ENCODE measurements at places on chromosomes 2 and 18.

DNA sequence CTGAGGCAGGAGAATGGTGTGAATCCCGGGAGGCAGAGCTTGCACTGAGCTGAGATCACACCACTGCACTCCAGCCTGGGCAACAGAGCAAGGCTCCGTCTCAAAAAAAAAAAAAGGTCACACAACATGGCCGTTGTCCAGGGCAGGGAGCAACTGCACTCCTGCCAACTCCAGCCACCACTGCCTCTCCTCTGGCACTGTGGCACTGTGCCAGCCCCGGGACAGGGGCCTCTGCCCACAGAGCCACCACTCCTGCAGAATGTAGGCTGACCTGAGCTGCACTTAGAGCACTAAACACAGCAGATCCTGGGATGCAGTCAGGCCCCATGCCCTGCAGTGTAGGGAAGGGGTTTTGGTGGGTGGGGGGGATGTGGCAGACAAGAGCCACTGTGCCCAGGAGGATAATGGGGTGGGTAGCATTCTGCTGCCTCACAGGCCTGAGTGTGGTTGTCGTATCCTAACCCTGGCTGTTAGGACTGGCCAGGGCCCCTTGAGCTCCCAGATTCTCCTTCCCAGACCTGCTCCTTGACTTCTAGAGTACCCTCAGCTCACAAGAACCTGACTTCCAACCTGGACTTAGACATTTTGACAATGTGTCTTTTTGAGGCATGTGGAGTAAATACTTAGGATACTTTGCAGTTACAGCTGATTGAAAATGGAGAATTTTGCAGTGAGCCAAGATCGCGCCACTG is 69.4 kb upstream of the SH3RF3 start:
- no peak for DNase-seq

DNA sequence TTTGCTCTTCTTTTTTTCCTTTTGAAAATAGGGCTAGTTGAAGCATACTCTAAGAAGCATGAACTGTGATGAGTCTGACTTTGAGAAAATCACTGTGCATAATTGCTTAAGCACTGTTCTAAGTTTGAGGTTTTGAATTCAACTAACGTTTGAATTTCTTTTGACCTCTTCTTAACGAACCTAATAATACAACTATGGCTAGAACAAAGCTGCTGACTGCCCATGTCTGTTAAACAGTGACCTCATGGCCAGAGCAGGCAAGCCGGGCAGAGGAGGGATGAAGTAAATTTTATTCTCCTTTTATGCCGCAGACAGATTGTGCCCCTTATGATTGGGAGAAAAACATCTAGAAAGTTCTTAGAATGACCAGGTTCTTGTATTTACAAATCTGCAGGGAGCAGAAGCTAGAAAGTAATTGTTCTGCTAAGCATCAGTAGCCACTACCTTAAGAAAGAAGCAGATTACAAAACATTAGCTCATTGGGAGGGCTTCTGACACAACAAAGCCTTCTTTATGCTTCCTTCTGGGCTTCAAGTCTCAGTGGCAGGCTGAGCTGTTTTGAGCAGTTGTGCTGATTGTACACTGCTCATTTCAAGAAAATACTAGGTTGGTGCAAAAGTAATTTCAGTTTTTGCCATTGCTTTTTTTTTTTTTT is 97.8 kb upstream of the RASGRP3 start:
- no peak for DNase-seq

GRCh38 chr2:105394951-105395611 is 3.8 kb downstream of the FHL2 start:
- no peak for DNase-seq

- no peak for DNase-seq
Observed at GRCh38 chr18:76467371-76468190, 27.5 kb downstream of the ZNF516 start.

DNA sequence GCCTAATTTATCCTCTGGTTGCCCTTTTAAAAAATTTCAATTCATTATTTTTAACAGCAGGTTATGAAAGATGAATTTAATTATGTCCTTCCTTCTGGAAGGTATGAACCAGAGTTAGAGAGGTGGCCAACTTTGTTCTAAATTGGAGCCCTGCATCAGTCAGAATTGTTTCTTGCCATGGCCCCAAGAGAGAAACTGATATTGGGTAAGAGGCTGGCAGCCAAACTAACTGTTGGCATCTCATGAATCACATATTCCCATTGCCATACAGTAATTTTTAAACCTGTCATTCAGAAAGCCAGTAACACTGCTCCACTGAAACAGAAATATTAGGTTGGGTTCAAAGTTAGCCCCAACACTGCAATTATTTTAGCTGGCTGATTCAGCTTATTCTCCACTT is 67.4 kb downstream of the SMAD2 start:
- no peak for DNase-seq

GRCh38 chr18:54767098-54767497 is 61.2 kb upstream of the RAB27B start:
- DNase-seq, result no peak

DNA sequence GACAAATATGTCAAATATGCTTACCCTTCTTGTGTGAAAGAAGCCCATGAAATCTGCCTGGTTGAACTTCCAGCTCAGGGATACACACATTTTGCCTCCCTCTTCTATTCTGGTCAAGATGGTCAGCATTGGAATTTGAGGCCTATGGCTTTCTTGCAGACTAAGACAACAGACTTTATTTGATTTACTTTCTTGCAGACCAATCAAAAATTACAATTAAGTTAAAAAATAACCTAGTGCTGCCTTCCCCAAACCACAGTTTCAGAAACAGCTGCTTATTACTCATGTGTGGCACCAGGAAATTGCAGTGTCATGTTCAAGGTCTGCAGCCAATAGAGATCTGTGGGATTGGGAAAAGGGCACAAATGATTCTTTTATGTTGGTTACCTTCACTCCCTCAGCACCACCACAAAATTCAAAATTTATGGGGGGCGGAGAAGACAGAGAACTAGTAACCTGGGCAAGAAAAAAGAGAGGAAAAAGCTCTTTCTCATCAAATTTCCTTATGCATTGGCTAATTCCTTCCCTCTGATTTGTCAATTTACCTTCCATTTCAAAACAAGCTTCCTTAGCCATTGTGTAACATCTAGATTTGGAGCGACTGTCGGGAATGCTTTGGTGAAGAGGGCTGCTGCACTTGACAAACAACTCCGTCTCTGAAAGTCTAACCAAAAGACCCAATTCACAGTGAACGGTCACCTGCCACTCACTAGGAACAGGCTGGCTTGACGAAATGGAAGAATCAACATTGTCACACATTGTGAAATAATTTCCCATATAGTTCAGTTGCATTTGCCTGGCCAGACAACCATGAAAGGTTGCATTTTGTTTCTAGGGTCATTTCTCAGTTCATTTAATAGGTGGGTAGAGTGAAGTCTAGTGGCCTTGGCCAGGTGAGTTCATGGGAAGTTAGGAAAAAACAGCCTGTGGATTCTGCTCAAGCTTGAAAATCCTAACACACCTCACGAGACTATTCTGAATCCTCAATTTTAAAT is 100.4 kb upstream of the FZD5 start:
- no peak for DNase-seq

DNA sequence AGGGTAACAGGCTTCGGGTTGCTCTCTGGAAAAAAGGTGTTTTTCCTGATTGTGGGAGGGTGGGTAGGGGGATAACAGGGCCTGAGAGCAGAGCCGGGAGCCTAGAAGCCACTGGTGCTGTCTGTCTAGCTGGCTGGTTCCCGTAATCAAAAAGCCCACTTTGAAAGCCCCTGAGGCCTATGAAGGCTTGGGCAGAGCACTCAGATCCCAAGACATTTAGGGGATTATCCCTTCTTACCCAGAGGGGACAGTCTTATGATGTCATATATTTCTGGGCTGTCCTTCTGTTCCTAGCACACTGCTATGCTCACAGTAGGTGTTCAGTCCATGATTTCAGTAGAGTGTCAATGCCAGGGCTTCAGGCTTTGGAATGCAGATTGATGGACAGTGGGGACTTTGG is 45.1 kb downstream of the CELF4 start:
- DNase-seq, result no peak

DNA sequence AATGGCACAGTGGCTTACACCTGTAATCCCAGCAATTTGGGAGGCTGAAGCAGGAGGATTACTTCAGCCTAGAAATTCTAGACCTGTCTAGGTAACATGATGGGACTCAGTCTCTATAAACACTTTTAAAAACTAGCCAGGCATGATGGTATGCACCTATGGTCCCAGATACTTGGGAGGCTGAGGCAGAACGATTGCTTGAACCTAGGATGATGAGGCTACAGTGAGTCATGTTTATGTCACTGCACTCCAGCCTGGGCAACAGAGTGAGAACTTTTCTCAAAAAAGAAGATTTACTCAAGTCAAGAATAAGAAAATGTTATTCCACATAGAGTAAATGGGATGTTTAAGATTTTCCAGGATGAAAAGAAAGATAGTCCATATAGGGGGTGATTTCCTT is 158.6 kb downstream of the HNMT start:
- no peak for DNase-seq

GRCh38 chr2:44290261-44290660 is 15.0 kb downstream of the SLC3A1 start:
- DNase-seq, result no peak

- DNase-seq, result no peak
Observed at GRCh38 chr2:71702071-71702970, 249.0 kb downstream of the DYSF start.

DNA sequence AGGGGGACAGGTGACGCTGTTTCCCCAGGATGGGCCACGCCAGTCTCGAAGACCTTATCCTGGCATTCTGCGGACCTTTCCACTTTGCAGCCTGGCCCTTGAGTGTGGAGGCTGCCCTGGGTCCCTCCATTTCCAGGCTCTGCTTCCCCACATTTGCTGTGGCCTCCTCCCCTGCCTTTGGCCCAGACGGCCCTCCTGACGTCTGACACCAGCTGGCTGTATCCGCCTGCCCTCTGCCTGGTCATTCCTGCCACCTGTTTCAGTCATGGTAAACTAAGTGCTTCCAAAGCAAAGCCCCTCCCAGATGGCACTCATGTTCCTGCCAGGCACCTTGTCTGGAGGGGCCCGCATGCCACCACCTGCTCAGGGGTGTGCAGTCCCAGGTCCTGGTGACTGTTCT is 95.1 kb downstream of the ASB1 start:
- no peak for DNase-seq

DNA sequence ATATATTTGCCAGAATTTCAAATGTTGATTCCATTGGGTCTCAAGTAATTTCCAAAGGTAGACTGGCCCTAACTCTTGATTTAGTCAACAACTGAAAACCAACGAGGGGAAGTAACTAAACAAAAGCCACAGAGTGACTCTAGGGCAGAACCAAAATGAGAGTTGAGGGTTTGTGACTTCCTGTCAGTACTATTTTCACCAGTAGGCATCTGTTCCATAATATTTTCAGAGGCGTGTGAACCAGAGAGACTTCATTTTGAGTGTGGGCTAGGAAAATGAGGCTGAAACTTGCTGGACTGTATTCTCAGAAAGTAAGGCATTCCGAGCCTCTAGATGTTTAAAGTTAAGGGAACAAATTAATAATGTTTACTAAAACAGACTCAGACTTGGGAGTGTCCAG is 70.6 kb downstream of the GDF7 start:
- no peak for DNase-seq

- DNase-seq, result no peak
Observed at GRCh38 chr2:159501743-159502142, 114.6 kb downstream of the BAZ2B start.

DNA sequence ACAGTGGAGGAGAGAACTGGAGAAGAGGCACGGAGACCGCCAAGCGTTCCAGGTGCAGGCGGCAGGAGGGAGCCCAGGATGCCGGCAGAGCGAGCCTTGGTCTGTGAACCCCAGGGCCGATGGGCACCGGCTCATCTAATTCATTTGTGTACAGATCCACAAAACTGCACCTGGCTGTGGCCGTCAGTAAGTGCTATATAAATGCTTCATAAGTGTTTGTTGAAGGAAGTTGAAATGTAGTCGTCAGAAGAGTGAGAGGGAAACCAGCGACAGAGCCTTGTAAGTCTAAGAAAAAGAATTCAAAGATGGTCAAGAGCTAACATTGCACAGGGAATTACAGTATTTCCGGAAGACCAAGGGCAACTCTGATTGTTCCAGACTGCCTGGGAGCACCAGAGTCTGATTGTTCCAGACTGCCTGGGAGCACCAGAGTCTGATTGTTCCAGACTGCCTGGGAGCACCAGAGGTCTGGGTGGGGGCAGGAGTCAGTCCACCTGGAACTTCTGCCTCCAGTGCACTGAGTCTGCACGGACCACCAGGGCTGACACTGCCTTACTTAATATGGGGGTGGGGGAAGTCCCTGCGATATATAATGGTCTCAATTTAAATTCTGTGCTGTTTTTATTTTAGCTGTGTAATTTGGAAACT is 112.3 kb downstream of the BCL2 start:
- DNase-seq, result no peak

GRCh38 chr2:183671233-183671632 is 547.0 kb downstream of the NUP35 start:
- DNase-seq, result no peak

DNA sequence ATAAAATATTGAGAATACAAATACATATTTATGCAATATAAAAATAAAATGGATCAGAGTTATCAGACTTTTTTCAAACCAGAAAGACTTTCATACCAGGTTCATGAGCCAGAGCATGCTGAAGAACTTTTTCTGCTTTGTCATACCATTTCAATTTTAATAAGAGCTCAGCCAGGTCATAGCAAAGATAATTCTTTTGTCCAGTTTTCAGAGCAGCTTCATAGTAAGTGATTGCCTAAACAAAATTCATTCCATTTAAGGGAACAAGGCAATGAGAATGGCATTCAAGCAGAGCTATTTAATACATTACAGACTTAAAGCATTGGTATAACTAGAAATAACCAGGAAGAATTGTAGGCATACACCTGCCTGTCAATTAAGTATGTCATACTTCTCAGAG is 42.3 kb downstream of the TTC21B start:
- no peak for DNase-seq

DNA sequence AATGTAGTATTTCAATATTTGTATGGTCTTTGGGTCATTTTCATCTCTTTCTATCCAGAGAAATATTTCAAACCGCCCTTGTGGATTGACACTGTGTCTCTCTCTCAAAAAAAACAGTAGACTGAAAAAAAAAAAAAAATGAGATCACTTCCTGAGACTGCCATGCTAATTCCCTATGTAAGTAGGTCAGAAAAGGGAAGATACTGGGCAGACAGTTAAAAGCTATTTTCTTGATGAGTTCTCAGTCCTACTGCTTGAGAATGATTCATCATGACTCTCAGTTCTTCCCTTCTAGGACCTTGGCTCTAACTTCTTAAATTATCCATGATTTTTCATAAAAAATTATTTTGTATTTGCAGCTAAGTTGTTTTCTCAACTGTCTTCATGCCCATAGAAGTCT is 672.3 kb upstream of the REG3G start:
- no peak for DNase-seq

DNA sequence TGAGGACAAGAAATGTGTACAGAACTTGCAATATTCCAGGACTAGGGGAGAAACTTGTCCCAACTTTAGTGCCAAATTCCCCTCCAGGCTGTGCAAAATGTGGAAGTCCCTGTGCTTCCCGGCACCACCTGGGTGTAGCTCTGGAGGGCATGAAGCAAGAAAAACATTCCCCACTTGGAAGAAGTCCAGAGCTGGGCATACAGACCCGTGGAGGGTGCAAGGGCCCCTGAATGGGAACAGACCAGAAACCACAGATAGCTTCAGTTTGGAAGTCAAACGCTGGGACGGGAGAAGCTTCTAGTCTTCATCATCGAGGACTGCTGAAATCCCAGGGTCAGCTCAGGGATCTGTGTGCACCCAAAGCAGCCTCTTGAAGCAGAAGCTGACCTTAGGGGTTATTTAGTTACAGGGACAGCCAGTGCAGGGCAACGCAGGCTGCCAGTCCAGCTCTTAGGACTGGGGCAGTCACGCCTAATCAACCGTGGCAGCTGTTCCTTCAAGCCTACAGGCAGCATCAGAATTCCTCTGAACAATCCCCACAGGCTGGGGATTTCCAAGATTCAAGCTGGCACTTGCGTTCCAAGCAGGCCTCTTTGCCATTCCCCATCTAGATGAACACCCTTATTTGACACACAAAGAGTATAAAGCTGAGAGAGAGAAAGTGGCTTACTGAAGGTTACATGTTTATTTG is 269.4 kb downstream of the LOXHD1 start:
- DNase-seq, result no peak
